ENCODE measurements at places on chromosomes 12 and 14. TPM values are rescaled to one million over a fixed set of nuclear protein-coding genes. Genes with fewer than 3 reads are reported as not detected.

FOXM1 gene
- total RNA-seq: 4.2 TPM

KRT77 gene
- not detected for total RNA-seq

SLC39A9 gene
- 54.9 TPM for total RNA-seq

GLS2 gene
- total RNA-seq: not detected

ADSS1 gene
- total RNA-seq: 9.4 TPM

INHBC gene
- total RNA-seq: not detected

DIO3 gene
- total RNA-seq: 1.2 TPM

NR2C1 gene
- total RNA-seq: 26.1 TPM

KRT6A gene
- 14.0 TPM for total RNA-seq

OLR1 gene
- total RNA-seq: not detected

DICER1 gene
- 18.3 TPM for total RNA-seq

CLEC4C gene
- total RNA-seq: not detected

FZD10 gene
- 0.19 TPM for total RNA-seq

RIPK3 gene
- total RNA-seq: 2.2 TPM

MYL2 gene
- total RNA-seq: not detected

HOXC11 gene
- not detected for total RNA-seq

EFS gene
- total RNA-seq: 8.9 TPM

AHNAK2 gene
- total RNA-seq: 56.9 TPM

AQP2 gene
- total RNA-seq: 0.31 TPM

TMEM63C gene
- total RNA-seq: not detected

SLC38A4 gene
- 0.12 TPM for total RNA-seq

NKX2-1 gene
- not detected for total RNA-seq

C12orf50 gene
- total RNA-seq: not detected

TAS2R7 gene
- total RNA-seq: not detected

CALCOCO1 gene
- 104 TPM for total RNA-seq

KLRC3 gene
- total RNA-seq: not detected

HHIPL1 gene
- 3.9 TPM for total RNA-seq

PLEKHG7 gene
- 0.06 TPM for total RNA-seq

PTPRR gene
- not detected for total RNA-seq

KIF21A gene
- 2.9 TPM for total RNA-seq

TSPAN8 gene
- total RNA-seq: 0.59 TPM

IFNG-AS1 gene
- not detected for total RNA-seq

TMEM179 gene
- not detected for total RNA-seq
